ENCODE measurements at places on chromosomes 7 and 10. TPM values are rescaled to one million over a fixed set of nuclear protein-coding genes. Genes with fewer than 3 reads are reported as not detected.

TRIM73 gene
- 2.6 TPM for total RNA-seq

SPDYE1 gene
- total RNA-seq: not detected

FLNC gene
- 611 TPM for total RNA-seq

CCDC7 gene
- 71.5 TPM for total RNA-seq

SUGCT gene
- total RNA-seq: 12.0 TPM

ETV1 gene
- total RNA-seq: 6.3 TPM

FKBP9 gene
- 176 TPM for total RNA-seq

ZNF786 gene
- 6.3 TPM for total RNA-seq

CHN2 gene
- total RNA-seq: 11.0 TPM

AKR1C2 gene
- total RNA-seq: 4.2 TPM

CABCOCO1 gene
- 1.0 TPM for total RNA-seq

NAT16 gene
- not detected for total RNA-seq

CHAT gene
- not detected for total RNA-seq

ASB10 gene
- total RNA-seq: 3.7 TPM

MYOZ1 gene
- total RNA-seq: 1,224 TPM

AMZ1 gene
- total RNA-seq: under 0.01 TPM

BTRC gene
- total RNA-seq: 19.8 TPM
